NCI-H2081 treated with DMSO at 0.1 percent for 48 hours (cell line): ENCODE measurements at places on chromosomes 5 and 9.

DNA sequence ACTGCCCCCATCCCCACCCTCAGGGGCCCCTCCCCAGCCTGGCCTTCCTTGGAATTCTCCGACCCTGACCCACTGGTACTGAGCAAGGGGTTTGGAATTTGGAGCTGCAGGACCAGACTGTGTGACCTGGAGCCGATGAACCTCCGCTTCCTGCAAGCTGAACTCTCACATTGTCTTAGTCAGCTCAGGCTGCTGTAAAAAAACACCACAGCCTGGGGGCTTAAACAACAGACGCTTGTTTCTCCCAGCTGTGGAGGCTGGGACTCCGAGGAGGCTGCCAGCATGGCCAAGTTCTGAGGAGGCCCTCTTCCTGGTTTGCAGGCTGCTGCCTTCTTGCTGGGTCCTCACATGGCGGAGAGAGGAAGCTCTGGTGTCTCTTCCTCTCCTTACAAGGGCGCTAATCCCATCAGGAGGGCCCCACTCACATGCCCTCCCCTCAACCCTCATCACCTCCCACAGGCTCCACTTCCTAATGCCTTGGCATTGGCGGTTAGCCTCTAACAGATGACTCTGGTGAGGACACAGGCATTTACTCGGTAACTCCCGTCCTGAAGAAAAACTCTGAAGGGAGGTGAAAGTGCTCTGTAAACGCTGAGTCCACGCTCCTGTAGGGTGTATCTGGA lies 42.4 kb downstream of the C5orf15 start:
- no peak for DNase-seq

DNA sequence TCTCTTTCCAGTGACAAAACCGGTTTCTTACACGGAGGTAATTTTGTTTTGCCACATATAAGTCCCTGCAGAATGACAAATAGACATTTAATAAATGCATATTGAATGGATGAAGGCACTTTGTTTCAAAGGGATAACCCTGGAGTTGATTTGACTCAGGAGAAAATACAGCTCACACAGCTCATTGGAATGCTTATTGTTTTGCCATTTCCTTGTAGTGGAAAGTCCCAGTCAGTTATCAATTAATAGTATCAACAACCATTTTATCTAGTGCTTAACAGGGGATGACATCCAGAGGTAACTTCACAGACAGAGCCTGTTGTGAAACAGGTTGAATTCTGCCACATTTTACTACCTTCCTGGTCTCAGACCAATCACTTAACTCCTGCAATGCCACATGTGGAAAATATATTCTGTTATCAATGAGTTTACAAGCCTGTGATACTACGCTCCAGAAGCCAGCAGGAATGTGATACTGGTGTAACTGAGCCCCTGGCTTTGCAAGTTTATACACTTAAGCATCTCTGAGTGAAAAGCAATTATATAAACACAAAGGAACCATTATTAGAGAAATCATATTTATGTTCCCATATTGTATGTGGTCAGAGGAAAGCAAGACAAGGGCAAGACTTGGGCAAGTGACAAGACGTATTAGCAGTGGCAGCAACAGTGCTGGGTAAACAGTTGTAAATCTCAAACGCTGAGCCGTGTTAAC lies 123.1 kb upstream of the ANKRD55 start:
- no peak for DNase-seq

DNA sequence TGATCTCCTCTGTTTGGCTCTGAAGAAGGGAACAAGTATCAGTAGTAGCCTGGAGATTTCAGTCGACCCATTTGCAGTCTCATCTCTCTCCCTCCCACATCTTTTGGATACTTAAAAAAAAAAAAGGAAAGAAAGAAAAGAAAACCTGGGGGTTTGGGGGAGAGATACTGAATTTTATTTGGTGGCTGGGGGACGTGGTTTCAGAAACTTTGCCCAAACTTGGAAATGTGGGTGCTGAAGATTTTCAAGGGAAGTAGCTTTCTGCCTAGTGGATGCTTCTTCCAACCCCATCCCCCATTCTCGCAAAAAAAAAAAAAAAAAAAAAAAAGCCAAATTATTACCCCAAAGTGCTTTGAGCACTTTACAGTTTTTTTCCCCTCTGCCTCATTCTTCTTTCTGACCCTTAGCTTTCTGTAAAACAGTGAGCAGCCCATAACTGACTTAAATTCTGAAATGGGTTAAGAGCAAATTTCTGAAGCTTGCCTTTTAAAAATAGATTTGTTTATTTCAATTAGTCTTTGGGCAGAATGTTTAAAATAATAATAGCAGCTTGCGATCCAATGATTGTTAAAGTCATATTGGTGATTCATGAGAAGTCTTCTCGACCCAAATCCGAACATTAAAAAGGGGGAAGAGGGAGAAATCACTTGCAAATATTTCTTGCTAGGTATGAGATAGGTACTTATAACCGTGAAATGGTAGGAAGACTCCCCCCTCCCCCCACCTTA lies 894 bp downstream of the FST start:
- no peak for DNase-seq

DNA sequence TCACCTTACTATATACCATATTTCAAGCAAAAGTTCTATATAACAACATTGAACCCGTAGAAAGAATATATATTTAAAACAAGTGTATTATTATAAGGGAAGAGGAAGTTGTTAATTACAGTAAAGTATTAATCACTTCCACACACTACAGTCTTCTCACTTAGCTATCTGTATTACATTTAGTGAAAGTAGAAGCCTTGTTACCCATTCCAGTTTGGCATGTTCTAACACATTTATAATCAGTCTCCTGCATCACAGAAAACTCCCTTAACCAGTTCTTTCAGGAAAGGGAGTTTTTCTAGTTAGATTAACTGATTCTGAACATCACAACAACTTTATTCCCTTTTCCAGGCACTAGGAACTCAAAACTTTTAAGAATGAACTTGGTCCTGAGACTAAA lies 6.9 kb downstream of the RAB14 start:
- DNase-seq, result no peak

DNA sequence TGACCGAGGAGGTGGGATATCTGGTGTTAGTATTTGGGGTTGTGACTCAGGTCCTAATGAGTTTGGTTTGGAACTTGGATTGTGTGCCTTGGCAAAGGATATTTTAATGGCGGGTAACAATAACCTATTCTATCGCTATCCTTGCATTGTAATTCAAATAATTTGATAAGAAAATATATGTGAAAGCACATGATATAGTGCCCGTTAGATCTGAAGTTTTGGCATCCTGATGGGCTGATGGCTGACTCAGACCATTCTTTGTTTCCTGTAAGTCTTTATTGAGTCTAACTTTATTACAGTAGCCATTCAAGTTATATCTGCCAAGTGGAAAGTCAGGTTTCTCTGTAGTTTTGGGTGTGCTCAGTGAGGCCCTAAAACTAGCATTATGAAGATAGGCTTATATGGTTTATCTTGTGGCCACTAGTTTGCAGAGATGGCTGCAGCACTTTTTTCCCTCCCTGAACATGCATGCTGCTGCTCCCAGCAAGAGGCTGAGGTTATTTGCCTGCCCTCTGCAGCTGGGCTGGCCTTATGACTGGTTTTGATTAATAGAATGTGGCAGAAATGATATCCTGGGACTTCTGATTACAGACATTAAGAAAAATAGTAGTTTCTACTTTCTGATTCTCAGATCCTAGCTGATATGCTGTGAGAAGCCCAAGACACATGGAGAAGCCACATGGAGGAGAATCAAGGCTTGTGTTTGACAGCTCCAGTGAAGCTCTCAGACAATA lies 46.6 kb downstream of the CFAP95 start:
- DNase-seq, result no peak

- no peak for DNase-seq
Measured at GRCh38 chr9:97721396-97721795, 24.3 kb upstream of the XPA start.

GRCh38 chr9:9399982-9400381 lies 1212.8 kb downstream of the PTPRD start:
- DNase-seq, result no peak

- DNase-seq, result no peak
Measured at GRCh38 chr5:109922381-109922995, 232.8 kb downstream of the MAN2A1 start.
